NCI-H146 (cell line): ENCODE measurements at places on chromosomes 2 and 18.

- peak; percentile 8 for DNase-seq
Measured at GRCh38 chr2:152335726-152336118, 748 bp downstream of the FMNL2 start.

- no peak for DNase-seq
Measured at GRCh38 chr2:68124321-68124720, 33.4 kb upstream of the PNO1 start.

- DNase-seq = no peak
Measured at GRCh38 chr18:9861933-9862332, 23.8 kb upstream of the TXNDC2 start.

- DNase-seq = no peak
Measured at GRCh38 chr2:152513681-152514080, 178.7 kb downstream of the FMNL2 start.

- DNase-seq = no peak
Measured at GRCh38 chr2:9951272-9951521, 296 bp upstream of the GRHL1 start.

GRCh38 chr2:169108099-169108884 lies 38.9 kb downstream of the DHRS9 start:
- DNase-seq = no peak

DNA sequence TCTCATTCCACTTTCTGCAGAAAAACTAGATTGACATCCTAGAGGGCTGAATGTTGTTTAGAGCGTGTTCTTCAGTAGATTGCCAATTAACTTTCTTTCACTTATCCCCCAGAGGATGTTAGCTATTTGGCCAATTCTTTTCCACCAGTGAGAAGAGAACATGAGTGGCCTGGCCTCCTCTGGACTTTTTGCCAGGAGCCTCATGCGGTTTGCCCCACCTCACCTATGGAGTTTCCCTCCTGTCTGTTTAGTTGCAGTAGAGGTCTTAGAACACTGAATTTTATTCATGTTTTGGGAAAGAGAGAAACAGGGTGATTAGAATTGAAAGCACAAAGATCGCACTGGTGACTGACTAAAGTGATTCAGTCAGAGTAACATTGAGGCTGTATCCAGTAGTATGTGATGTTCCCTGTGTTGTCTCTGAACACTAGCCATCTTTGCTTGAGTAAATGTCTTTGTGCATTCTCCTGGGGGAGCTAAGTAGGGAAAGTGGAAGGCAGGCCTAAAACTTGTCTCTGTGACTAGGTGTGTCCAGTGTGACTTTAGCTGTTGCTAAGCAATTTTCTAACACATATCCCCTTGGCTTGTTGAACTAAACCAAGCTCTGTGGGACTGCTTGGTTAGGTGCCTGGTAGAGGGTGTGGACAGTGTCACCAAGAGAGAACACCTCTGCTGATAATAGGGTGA lies 34.0 kb downstream of the UGP2 start:
- no peak for DNase-seq

DNA sequence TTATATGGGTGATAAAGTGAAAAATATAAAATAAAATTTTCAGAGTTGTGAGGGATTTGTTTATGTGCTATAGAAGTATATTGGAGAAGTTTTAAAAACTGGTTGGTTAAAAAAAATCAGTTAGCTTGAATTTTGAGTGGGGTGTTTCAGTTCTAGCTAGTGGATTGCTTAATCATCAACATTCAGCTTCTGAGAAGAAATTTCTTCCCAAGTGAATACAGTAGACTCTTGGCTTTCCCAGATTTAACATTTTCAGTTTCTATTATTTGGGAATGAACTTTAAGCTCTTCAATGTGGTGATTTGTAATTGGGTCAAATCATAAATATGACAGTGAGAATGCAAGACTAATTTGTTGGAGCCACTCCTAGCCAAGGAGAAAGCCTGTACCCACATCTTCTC lies 120.8 kb downstream of the PLCL1 start:
- DNase-seq = no peak

- no peak for DNase-seq
Measured at GRCh38 chr2:144553379-144553778, 33.5 kb upstream of the ZEB2 start.

GRCh38 chr2:226652369-226652768 lies 147.3 kb downstream of the IRS1 start:
- no peak for DNase-seq

- DNase-seq = no peak
Measured at GRCh38 chr2:27322301-27322765, 564 bp downstream of the MPV17 start.

DNA sequence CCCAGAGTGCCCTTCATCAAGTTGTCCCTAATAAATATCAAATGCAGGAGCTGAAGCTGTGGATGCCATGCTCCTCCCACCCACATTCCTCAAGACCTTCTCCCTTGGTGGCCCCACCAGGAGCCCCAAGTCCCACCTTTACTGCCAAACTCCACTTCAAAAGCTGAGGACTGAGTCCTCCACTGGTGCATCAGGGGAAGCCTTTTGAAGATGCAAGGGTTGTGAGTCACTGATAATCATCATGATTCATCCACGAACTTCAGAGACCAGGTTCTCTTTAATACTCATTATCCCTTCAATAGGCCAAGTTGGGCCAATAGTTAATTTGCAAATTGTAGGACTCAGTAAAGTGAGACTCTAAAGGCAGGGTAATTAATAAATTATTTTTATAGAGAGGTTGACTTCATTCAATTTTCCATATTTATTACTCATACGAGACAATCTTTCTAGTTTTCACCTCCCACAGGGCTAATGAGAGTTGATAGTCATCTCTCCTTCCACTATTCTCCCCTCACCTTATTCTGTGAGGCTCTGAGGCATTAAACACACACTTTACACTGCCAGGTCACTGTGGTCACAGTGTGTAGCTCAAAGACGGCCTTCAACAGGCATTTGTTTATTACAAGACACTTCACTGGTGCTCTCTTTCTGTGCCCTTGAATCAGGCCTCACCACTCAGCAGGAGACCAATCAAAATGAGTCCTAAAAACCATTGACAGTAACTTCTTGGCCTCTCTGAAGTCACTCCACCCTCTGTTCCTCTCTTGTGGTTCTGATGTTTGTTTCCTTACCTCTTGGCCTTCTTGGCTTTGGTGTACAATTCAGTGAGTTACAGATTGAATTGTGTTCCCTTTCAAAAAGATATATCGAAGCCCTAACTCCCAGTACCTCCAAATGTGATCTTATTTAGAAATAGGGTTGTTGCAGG lies 99.9 kb downstream of the TRIB2 start:
- DNase-seq = no peak

GRCh38 chr2:165469417-165469816 lies at the start of gene CSRNP3:
TSS of gene CSRNP3 (plus strand) at chr2:165469698. CDS start at chr2:165595066, 125,368 bp downstream.
- peak; percentile 91 for DNase-seq

GRCh38 chr2:53786352-53786704 lies 425 bp downstream of the ASB3 start:
- DNase-seq = peak; percentile 39

DNA sequence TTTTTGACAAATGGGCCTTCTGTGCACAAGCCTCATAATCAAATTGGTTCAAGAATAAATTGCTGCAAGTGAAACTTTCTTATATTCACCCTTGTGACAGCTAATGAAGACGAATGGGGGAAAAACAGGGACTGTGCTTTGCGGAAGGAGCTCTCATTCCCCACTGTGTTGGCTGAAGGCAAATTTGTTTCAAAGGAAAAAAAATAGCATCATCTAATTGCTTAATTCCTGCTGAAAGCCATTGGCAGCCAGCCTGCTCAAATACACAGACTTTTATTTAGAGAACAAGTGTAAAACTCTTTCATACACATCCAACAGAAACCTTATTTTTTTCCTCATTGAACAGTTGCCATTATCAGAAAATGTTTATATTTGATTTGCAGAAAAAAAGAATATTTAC lies 172.3 kb downstream of the ARL6IP6 start:
- peak; percentile 64 for DNase-seq

DNA sequence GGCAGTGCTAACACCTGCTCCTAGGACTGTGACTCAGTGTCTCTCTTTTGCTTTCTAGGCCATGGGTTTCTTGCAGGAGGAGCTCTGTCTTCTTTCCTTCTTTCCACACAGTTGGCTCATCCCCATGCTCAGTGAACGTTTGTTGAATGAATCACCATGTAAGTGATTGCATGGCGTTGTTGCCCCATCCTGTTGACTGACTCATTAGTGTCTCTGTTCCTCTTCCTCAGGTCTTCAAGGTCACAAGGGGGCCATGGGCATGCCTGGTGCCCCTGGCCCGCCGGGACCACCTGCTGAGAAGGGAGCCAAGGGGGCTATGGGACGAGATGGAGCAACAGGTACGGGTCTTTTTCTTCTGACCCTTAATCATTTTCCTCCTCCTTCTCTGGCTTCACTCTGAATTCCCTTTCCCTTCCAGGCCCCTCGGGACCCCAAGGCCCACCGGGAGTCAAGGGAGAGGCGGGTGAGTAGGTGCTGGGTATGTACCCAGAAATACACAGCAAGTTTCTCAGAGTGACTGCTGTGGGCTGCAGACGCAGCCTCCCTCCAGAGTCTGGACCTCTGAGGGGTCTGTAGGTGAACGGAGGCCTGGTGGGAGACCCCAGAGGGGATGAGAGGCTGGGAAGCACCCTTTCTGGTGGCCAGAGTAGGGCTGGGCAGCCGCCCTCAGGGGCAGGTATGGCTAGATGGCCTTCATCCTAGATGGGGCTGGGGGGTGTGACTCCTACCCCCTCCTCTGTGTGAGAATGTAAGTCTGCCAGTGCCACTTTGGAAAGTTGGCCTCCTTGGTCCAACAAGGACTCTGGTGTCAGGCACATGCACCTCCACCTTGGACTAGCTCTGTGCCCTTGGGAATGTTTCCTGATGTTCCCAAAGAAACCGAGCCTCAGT lies 32.4 kb downstream of the MARCO start:
- no peak for DNase-seq

- DNase-seq = no peak
Measured at GRCh38 chr2:71743995-71744675, 290.8 kb downstream of the DYSF start.

DNA sequence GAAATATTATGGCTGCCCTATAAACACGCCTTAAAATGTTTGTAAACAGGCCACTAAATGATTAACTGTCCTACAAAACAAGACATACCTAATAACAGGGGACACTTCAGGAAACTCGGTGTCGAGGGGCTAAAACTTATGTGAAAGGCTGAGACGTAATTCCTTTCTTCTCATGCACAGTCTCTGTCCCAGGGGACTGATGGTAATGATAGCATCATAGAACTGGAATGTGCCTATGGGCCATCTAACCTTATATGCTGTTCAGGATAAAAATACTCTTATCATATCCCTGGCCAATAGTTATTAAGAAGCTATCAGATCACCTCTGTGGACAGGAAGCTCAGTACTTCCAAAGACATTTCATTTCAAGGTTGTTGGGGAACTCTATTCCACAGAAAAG lies 252.6 kb upstream of the RASGRP3 start:
- no peak for DNase-seq

- DNase-seq = no peak
Measured at GRCh38 chr18:60895181-60895580, 438.0 kb upstream of the CDH20 start.

DNA sequence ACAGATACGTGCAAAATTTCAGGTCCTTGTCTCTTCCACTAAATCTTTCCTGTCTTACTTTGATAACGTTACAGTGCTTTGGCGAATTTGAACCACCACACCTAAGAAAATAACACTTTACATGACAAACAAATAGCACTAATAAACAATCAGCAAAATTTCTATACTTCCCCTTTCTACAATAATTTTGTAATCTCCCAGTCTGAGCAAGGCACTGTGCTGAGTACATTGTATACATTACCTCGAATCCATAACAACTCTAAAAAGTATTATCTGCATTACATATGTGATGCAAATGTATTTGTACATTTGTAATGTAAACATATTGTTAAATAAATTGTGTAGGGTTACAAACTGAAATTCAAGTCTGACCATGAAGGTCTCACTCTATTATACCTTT lies 49.9 kb downstream of the RTN4 start:
- no peak for DNase-seq

GRCh38 chr2:196535742-196536141 lies 103.8 kb upstream of the CCDC150 start:
- DNase-seq = no peak

GRCh38 chr2:169562519-169562918 lies 11.1 kb downstream of the FASTKD1 start:
- DNase-seq = no peak

- no peak for DNase-seq
Measured at GRCh38 chr2:9086465-9086864, 83.0 kb upstream of the MBOAT2 start.

GRCh38 chr18:74282755-74283554 lies 8.8 kb downstream of the CYB5A start:
- DNase-seq = no peak

GRCh38 chr2:120992791-120993555 lies 257.3 kb downstream of the GLI2 start:
- no peak for DNase-seq

DNA sequence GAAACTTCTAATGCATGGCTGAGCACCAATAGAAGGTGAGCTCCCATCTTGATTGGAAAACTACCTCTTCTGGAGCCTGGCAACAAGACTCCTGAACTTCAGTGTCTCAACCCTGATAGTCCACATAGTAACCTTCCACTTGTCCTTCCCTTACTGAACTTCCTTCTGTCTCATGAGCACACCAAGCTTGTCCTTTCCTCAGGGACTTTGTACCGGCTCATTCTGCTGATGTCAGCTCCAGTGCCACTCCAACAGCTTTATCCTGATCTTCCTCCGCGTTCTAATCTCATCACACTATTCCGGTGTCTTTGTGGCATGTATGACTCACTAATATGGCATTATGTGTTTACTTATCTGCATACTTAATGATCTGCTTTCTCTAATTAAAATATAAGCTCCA lies 862.0 kb upstream of the ID2 start:
- no peak for DNase-seq

DNA sequence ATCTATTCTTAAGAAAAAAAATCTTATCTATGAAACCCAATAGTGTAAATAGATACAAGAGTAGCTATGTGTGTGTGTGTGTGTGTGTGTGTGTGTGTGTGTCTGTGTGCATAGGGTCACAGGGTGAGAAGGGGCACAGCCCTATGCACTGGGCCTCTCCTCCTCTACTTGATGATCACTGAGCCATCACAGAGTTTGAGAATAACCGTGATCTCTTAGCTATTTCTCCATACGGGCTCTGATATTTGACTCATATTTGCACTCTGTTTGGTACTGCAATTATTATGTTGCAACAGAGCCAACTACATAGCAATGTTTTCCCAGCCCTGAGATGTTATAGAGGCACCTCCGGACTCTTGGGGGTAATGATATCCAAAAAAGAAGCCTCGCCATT lies 28.8 kb upstream of the SLC40A1 start:
- no peak for DNase-seq

DNA sequence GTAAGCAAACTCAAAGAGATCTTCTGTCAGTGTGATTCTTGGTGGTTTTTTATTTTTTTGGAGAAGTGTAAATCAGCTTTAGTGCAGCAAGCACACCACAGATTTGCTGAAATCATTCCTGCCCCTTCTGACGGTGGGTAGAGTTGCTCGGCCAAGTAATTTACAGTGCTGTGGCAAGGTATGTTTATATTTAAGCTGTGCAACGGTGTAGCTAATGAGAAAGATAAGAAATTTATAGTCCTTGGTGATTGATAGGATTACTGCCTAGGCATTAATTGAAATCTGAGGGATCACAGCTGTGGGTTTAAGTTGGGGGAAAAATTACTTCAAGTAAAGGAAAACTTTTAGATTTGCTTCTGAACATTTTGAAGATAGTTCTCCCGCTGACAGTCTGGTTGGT lies 286.6 kb downstream of the AGAP1 start:
- DNase-seq = no peak
